Fibroblast of skin of left biceps (primary cell): ENCODE measurements at places on chromosomes 12 and 14.
A peak's percentile ranks its signal among the peaks of the same experiment; 100 is the strongest.

DNA sequence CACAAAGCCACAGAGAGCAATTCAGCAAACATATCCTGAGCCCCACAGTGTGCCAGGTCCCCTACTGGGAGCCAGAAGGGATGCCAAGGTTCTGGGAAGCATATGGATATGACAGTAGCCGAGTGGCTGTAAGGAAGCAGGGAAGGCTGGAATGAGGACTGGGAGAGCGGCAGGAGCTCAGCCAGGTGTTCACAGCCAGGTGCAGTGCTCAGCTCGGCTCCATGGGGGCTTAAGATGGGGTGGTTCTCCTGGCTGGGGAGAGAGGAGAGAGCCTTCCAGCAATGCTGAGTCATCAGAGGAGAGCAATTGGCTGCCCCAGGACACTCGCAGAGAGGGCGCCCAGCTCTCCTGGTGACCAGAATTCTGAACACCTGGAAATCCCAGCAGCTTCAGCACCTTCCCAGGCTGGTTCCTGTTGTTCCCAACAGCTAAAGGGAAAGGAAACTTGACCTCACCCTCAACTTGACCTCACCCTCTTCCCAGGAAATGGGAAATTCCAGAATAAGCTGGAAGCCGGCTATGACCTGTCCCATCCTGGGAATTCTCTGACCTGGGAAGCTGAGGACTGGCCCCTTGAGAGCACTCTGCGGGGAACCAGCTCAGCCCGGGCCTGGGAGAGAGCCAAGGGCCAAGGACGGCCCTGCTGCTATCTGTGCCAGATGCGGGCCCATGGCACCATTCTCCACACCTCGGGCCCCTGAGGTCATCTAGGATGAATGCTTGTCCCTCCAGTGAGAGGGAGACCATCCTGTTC is 34.6 kb downstream of the SLC6A12 start:
- DNase-seq = no peak

- DNase-seq = no peak
These were observed 582.5 kb downstream of the NRXN3 start for GRCh38 chr14:78752518-78753188.

- no peak for DNase-seq
These were observed 32.1 kb upstream of the HECTD1 start for GRCh38 chr14:31239741-31240140.

- no peak for DNase-seq
These were observed 662 bp downstream of the EPS8 start for GRCh38 chr12:15788233-15789219.

DNA sequence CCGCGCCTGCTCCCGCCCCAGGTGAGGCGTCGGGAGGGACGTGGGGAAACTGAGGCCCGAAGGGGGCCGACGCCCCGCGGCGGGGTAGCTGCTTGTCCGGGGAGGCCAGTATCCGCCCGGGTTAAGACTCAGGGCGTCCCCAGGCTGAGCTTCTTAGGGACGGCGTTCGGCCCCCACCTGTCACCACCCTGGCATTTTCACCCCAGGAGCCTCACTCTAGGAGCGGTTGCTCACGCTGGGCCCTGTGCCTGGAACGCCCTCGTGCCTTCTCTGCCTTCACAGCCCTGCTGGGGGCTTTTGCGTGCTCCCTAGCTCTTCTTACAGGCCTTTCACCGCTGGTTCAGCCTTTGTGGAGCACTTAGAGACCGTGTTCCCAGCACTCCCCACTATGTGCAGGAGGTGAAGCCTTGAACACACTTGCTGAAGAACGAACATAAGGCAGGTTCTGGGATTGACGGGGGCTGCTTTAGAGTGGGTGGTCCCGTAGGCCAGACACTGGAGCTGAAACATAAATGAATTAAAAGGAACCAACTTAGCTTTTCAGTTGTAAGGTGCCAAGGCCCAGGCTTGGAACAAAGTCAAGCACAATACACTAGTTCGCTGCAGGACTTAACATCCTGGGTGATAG is 601 bp downstream of the ZNF839 start:
- no peak for DNase-seq

- peak; percentile 40 for DNase-seq
These were observed 11.3 kb upstream of the SCFD1 start for GRCh38 chr14:30610787-30611343.

DNA sequence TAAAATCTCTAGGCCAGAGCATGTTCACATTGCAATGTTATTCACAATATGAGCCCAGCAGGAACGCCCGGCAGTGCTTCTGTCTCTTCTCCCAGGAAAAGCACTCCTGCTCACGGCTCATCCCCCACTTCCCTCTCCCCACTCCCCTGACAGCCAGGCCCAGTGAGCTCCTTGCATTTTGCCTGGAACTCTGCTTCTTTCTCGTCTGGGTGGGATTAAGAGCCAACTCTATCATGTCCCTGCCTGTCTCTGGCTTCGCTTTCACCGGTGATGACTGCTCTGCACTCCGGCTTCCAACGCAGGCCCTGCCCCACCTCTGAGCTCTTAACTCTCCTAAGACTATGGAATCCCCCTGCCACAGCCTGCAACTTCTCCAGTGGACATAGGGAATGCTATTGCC is 2.5 kb downstream of the PLEK2 start:
- DNase-seq = no peak
